ENCODE measurements at places on chromosomes 12 and 14.

DNA sequence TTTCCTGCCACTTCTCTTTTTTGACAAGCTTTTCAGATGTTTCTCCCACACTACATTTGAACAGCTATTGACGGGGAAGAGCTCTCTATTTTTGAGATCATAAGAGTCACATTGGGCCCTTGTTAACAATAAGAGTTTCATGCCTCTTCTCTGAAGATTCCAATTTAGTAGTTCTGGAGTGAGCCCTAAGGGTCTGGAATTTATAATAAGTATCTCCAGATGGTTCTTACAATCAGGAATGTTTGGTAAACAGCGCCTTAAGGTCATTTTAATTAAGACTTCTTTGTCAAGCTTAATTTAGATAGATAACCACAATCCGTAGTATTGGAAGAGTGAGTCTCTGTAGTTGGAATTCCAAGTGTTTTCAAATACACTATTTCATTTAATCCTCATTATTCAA is 60.6 kb upstream of the HECTD1 start:
- DNase-seq: no peak

- no peak for DNase-seq
These were observed 95.7 kb downstream of the PDE3A start for GRCh38 chr12:20463913-20464524.

DNA sequence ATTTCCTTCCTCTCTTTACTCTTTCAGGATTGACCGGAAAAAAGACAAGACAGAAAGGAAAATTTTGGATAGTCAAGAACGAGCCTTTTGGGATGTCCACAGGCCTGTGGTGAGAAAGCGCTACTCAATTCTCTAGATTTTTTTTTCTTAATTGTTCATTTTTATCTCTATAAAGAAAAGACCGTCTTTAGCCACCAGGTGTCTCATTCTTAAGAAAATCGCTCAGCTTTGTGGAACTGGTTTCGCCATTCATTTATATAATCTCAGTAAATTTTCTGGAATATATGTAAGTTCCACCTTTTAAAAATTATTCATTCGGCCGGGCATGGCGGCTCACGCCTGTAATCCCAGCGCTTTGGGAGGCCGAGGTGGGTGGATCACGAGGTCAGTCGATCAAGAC is 421.1 kb downstream of the DPF3 start:
- DNase-seq: no peak

DNA sequence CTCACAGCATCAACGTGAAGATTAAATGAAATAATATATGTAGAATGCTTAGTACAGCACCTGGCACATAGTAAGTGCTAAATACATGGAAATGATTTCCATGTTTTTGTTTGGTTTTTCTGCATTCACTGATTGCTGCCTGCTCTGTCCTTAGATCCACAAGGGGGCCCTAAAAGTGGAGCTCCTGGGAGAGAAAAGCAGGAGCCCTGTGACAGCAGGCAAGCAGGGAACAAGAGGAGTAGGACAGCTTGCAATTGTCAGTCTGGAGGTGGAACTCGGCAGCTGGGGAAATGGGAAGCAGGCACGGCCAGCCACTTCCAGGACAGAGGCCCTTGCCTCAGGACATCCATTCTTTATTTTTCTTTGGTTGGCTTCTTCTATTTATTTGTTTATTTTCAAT is 292.9 kb downstream of the BMP4 start:
- no peak for DNase-seq

GRCh38 chr12:50061171-50061570 is 3.8 kb downstream of the ASIC1 start:
- no peak for DNase-seq

- DNase-seq: no peak
These were observed 327.8 kb downstream of the MED13L start for GRCh38 chr12:115949675-115950074.

- DNase-seq: no peak
These were observed 751 bp upstream of the GPRC5A start for GRCh38 chr12:12890543-12891079.
